ENCODE measurements at places on chromosomes 5 and 9.
A peak's percentile ranks its signal among the peaks of the same experiment; 100 is the strongest.

DNA sequence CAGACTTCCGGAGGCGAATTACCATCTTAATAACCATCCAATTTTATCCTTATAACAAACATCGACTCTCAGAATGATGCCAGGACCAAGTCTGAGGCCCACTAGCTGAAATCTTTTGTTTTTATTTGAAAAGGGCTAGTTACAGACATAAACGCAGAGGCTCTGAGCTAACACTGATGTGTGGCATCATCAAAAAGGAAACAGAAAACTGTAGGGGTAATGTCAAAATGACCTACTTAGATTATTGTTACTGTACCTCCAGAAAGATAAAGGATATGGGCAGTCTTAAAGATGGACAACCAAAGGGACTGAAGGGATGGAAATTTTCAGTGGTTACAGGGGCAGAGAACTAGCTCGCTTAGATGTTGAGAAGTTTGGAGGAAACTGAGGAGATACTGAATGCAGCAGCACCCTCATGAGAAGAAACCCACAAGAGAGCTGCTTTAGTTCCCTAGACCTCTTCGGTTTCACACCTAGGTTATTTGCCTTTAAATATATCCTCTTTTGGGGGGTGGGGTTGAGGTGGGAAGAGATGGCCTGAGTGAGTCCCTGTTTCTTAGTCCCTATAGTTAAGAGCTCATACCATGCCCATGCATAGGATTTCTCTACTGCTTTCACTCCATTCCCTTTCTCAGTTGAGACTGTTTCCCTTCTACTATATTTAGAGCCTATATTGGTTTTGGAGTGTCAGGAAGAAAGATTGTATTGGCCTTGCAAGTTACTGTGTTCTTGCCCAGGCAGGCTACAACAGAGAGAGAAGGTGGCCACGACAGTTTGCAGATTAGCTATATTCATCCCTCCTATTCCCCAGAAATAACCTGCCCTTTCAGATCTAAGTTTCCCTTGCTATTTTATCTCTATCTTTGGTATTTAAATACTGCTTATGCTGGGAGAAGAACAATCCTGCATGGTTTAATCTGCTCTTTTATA, 320.4 kb upstream of the EFNA5 start:
- DNase-seq = no peak

- DNase-seq = peak; percentile 90
Observed at GRCh38 chr9:89497978-89498851, at the start of gene SEMA4D. Gene SEMA4D, minus strand, starts transcription at chr9:89498113. Its CDS starts 92,657 bp downstream, at chr9:89405456.

GRCh38 chr5:171614511-171614910, 171.1 kb upstream of the SMIM23 start:
- no peak for DNase-seq

DNA sequence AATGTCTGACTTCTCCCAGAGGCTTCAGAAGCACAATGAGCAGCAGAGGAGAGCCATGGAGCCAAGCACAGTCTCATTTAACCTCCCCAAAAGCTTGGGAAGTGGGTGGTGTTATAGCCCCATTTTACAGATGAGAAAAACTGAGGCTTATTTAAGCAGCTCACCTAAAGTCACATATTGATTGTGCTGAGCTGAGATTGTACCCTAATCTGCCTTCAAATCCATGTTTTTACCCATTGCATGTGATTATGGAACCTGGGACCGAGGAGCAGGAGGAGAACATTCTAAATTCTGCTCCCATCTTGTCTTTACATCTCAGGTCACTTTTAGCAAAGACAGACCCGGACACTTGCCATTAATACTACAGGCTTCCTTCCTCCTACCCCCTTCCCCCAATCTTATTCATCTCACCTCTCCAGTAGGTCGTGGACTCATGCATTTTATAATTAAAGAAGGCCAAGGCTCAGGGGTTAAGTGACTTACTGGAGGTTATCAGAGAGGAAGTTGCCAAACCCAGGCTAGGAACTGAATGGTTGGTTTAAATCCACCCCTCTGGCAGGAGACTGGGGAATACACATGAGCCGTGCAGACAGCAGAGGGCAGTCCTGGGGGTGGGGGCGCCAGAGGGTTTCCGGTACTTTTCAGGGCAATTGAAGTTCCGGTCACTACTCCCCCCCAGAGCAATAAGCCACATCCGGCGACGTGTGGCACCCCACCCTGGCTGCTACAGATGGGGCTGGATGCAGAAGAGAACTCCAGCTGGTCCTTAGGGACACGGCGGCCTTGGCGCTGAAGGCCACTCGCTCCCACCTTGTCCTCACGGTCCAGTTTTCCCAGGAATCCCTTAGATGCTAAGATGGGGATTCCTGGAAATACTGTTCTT, 51.0 kb upstream of the IL17B start:
- peak; percentile 37 for DNase-seq

DNA sequence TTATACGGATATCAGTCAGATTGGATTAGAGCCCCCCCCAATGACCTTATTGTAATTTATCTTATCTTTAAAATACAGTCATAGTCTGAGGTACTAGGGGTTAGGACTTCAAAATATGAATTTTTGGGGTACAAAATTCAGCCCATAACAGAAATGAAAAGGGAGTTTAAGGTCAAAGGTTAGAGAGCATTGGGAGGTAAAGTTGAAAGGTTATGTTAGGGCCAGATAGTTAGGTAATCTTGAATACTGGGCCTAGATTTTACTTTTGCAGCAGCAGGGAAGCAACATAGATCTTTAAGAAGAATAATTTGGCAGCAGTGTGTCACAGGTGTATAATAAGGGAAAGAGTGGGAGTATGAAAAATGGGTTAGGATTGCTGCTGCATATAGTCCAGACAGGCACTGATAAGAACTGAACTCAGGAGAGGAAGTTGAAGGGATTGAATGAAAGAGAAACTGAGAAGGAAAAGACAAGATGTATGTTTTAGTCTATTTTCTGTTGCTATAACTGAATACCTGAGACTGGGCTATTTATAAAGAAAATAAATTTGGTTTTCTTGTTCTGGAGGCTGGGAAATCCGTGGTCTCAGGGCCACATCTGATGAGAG, 10.7 kb upstream of the GCNT4 start:
- DNase-seq = no peak

DNA sequence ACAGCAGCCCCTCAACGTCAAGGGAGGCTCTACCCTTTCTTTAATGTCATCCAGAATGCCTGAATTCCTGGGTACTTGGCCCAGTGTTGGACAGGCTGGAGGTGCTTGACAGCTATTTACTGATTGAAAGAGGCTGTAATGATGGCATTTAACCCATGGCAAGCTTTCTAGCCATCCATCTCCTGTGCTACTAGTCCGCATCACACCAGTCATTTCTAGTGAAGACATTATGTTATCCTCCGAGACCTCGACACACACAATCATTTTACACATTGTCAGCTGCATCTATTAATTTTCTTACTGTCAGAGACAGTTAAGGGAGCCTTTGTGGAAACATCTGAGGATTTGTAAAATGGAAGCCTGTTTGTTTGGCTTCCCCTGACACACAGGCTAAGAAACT, 149.3 kb upstream of the FSTL4 start:
- DNase-seq = no peak

DNA sequence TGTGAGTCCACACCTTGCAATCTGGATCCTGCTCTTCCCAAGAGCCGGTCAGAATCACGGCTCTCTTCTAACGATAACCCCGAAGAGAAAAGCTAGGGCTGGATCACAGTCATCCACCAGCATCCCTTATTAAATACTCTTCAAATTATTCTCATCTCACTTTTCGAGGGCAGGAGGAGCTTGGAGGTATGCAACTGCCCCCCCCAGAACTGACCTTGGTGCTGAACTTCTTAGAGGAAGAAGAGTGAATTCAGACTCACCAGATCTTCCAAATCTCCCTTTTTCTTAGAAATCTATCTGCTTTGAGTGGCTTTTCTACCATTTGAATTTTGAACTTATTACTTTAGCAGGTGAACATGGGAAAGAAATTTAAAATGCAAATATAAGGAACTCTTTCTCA, 75.7 kb downstream of the MED10 start:
- DNase-seq = no peak

GRCh38 chr5:2910401-2911175, 159.1 kb upstream of the IRX2 start:
- no peak for DNase-seq

DNA sequence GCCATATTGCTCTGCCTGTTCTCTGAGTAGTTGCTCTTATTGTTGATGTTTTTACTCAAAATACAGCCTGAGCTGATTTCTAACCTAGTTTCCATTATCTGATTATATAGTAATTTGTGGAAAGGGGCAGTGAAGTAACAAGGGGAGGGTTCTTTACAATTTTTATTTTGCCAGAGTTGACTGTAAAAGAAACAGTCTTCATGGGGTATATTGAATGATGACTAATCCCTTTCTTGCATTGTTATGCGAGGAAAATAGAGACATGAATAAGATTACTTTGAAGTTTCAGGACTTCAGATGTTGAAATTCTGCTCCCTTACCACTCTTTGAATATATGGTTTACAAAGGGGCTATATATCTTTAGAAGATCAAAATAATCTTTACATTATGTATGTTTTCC, 9.1 kb upstream of the LRRC70 start:
- DNase-seq = peak; percentile 13

- peak; percentile 68 for DNase-seq
Observed at GRCh38 chr9:36748322-36748899, 175.7 kb downstream of the MELK start.

DNA sequence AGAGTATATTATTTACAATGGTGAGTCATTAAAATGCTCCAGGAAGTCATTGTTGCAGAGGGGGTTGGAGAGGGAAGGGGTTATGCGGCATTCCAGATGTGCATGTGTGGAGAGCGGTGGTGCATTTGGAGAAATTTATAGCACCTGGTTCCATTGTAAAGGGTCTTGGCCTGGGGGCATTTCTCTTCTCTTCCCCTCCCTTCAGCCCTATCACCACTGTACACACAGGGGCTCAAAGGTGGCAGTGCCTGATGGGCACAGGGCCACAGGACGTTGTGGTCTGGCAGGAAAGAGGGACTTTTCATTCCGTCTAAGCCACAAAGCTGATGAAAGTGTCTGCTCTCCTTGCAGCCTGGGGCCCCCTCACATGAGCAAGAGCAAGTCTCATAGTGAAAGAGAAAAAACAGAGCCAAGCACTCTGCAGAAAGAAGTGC, 442.4 kb upstream of the ZNF462 start:
- DNase-seq = peak; percentile 19

- no peak for DNase-seq
Observed at GRCh38 chr9:72363236-72363635, 1.8 kb downstream of the ZFAND5 start.

- DNase-seq = no peak
Observed at GRCh38 chr5:92676215-92677165, 904.5 kb downstream of the NR2F1-AS1 start.

DNA sequence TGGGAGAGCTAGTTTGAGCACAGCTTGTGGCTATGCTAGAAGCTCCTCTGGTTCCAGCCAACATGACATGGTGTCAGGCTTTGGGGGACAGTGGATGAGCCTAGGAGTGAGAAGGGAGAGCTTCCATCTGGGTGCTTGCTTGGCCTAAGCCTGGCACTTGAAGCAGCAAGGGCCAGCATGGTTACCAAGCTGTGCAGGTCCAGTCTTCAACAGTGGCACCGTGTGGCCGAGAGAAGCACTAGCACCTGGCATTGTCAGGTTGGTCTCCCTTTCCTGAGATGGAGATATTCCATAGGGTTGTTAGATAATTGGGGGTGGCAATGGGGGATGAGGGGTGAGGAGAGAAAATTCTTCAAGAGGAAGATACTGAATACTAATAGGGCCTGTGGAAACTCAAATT, 261.9 kb downstream of the PBX3 start:
- no peak for DNase-seq

GRCh38 chr9:77451507-77451906, 196.6 kb downstream of the GNA14 start:
- no peak for DNase-seq

DNA sequence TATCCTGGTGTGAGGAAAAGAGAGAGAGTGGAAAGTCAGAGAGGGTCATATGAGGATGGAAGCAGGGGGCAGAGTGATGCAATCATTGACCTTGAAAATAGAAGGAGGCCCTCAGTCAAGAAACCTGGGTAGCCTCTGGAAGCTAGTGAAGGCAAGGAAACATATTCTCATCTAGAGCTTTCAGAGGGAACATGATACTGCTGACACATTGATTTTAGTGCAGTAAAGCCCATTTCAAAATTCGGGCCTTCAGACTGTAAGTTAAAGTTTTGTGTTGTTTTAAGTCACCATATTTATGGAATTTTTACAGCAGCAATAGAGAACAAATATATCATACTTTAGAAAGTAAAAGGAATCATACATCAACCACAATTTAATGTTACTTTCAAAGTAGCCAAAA, 87.0 kb downstream of the ADAMTS19 start:
- no peak for DNase-seq

DNA sequence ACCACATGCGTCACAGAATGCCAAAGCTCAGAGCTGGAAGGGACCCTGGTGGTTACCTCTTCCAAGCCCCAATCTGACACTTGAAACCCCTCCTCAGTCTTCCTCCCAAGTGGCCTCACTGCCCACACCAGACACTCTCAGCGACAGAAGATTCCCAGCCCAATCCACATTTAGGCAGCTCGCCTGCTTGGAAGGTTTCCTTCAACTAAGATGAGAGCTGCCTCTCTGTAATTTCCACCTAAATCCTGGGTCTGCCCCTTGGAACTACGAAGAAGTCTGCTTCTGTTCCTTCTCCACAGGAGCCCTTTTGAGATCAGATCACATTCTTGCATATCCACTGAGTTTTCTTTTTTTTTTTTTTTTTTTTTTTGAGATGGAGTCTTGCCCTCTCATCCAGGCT, 83.7 kb downstream of the PAX5 start:
- DNase-seq = no peak

DNA sequence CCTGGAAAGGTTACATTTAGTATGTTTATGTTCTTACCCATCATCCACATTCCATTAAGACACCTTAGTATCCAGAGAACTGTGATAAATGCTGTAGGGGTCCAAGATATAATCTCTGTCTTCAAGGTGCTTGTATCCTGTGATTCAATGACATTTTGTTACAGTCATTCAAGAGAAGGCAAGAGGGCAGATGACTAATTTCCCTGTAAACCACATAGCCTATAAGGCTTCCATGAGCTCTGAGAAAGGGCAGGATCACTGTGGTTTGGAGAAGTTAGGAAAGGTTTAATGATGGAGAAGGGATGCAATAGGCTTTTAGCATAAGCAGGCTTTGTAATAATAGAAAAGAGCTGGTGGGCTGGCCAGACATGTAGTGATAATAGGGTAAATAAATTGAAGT, 40.0 kb downstream of the PAPPA start:
- no peak for DNase-seq

GRCh38 chr9:110846215-110846614, 177.6 kb downstream of the MUSK start:
- no peak for DNase-seq

- no peak for DNase-seq
Observed at GRCh38 chr5:83539463-83539790, 67.9 kb downstream of the VCAN start.

DNA sequence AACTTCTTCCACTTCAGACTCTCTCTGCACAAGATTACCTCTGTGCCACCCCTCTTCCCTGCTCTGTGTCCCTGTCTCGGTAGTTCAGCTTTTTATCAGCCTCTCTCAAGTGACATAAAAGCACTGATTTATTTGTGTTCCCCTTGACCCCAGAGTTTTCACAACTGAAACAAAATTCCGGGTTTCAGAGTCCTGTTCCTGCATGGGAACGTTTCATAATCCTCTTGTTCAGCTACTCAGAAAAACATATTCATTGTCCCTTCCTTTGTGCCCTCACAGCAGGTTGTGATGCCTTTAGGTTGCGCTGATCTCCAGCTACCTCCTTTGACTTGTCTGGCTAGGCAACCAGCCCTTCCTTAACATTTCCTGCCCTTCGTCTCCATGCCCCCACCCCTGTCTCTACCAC, 13.7 kb upstream of the ITGA1 start:
- no peak for DNase-seq

All from GM13977 (cell line).